ENCODE measurements at places on chromosomes 4 and X. TPM values are rescaled to one million over a fixed set of nuclear protein-coding genes. Genes with fewer than 3 reads are reported as not detected.
A peak's percentile ranks its signal among the peaks of the same experiment; 100 is the strongest.

- no peak overlapping the region for H3K4me3 ChIP-seq
- peak; percentile 13 for DNase-seq
- peaks cover 5% of the 10 kb centered on the region for H3K27me3 ChIP-seq
- H3K36me3 ChIP-seq: no peaks in the 10 kb centered on the region
These were observed 54.6 kb downstream of the PROM1 start for GRCh38 chr4:16029262-16029661.

DNA sequence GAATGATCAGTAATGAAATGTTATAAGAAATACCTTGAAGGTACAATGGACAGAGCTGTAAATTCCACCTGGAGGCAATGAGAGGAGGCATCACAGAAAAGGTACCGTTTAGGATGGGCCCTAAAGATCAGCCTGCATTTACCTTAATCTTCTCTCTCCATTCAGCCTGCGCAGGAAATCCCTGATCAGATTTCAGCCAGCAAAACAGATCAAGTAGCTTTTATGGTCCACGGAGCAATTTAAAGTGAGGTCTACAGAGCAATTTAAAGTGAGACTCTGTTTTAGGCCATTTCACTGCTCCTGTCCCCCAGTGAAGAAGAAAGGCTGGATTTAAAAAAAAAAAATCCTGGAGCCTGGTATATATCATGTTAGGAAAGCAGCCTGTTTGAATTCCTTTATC is 195.1 kb upstream of the VCX start:
- no peaks in the 10 kb centered on the region for H3K27me3 ChIP-seq
- no peak overlapping the region for H3K27ac ChIP-seq
- H3K4me1 ChIP-seq: no peaks in the 10 kb centered on the region
- no peak for DNase-seq
- no peaks in the 10 kb centered on the region for H3K36me3 ChIP-seq

DNA sequence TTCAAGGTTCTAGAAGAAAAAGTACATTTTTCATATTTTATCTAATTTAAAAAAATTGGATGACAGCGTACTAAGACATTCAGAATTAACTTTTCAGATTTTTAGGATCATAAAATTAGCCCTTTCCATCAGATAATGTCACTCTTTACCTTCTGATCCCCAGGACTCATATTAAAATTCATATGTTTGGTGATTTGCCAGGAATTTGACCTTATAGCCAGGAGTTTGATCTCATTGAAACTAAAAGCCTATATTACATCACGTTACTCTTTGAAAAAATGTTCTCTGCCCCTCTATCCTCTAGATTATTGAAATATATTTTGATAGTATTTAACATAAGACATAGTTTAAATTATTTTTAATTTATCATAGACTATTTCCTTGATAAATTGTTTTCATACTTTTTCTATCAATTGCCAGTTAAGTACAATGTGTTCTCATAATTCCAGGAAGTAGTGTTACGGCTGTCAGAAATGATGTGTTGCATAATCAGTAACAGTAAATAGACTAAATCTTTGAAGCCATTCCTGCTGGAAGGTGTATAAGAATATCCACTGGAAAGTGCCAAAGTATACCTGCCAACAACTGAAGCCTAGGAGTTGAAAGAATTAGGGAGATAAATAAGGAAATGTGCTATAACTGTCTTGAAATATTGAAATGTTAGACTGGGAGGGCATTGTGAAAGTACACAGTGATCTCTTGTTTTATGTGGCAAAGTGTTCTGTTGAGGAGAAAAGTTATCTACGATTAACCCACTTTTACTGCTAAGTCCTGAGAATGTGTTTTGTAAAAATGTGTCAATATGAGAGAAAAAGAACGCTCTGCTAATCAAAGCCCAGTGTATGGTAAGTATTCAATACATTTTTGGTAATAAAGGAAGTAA is 32.9 kb upstream of the PDGFC start:
- no peaks in the 10 kb centered on the region for H3K27me3 ChIP-seq
- H3K27ac ChIP-seq: 0 out of 2 replicates have a peak overlapping the region, but pooled peaks have one; percentile 5
- H3K36me3 ChIP-seq: no peaks in the 10 kb centered on the region
- H3K4me3 ChIP-seq: no peak overlapping the region

DNA sequence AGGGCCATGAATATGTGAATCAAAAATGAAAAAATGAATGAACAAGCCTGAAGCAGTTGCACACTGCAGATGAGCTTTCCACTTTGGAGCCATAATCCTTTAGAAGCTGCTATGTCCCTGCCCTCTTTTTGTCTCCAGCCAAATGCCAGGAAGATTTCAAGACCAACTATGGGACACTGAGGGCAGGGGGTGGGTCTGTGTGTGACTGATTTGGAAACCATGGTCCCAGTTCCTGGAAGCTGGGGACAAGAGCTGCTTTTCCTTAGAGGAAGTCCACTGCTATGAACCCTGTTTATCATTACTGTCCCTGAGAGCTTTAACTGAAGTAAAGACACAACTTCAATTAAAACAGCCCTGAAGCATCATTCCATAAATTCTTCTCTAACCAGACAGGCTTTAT is 153.9 kb upstream of the GPC4 start:
- no peak overlapping the region for H3K4me3 ChIP-seq
- no peaks in the 10 kb centered on the region for H3K36me3 ChIP-seq
- no peak overlapping the region for H3K27ac ChIP-seq
- no peaks in the 10 kb centered on the region for H3K27me3 ChIP-seq

DNA sequence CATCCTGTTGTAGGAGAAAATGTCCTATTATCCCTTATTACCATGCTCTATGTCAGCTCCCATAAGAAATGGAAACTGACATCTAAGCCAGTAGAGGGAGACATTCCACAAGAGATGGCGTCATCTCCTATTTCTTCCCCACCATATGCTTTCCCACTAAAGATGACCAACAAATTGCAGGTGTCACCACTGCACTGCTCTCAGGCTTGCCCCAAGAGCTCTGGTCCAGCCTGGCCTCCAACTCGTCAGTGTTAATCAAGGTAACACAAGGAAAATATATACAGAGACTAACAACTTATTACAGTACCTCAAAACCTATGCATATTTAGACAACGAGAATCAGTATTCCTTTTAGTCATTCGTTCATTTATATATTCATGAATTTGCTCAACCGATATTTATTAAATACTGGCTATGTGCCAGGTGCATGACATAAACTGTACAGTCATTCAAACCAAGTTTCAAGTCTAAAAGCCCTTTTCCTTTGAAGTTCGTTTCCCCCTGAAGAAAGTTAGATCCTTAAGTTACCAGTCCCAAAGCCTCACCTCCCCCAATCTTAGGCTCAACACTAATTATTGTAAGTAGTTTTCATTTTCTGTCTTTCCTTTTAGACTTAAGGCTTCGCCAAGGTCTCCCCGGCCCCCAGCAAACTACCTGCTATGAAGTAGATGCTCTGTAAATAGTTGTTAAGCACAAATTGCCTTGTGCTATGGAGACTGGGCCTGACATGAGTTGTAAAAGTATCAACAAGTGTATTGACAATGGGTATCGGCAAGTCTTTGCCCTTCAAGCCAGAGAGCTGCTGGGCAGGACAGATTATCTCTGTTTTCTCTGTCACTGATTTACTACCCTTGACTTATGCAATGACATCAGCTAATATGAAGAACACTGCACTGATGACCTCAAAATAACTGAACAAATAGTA is 3.1 kb upstream of the FGB start:
- 0 out of 2 replicates have a peak, but pooled peaks cover 13% of the 10 kb centered on the region for H3K4me1 ChIP-seq
- H3K36me3 ChIP-seq: no peaks in the 10 kb centered on the region
- no peak overlapping the region for H3K4me3 ChIP-seq
- peak; percentile 67 for DNase-seq

- no peak overlapping the region for H3K27ac ChIP-seq
- H3K27me3 ChIP-seq: no peaks in the 10 kb centered on the region
- DNase-seq: no peak
- no peaks in the 10 kb centered on the region for H3K36me3 ChIP-seq
These were observed 112.4 kb downstream of the PTTG2 start for GRCh38 chr4:38072578-38072977.

GAGE12H gene
- polyA plus RNA-seq: not detected

UGT2B7 gene
- polyA plus RNA-seq: not detected

MAGEA1 gene
- polyA plus RNA-seq: not detected

TRAM1L1 gene
- 3.3 TPM for polyA plus RNA-seq

All from GM23248 (cell line).